ENCODE measurements at places on chromosomes 5 and 9. TPM values are rescaled to one million over a fixed set of nuclear protein-coding genes. Genes with fewer than 3 reads are reported as not detected.

The INSL4 gene
- total RNA-seq: not detected

The C9orf50 gene
- total RNA-seq: not detected

DNA sequence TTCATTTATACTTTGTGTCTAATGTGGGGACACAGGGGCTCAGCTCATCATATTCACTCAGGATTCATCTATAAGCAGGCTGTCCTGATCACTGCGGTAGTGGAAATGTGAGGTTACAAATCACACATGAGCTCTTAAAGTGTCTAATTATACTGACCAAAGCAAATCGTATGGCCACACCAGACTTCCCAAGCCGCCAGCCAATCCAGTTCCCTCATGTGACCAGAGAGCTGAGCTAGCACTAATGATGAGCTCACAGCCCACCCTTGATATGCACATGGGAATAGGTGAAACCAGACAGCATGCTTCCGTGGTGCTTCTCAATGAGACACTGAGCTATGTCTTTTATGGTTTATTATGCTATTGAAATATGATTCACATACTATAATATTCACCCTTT lies 17.6 kb downstream of the ECM2 start:
- DNase-seq: no peak

The ARAP3 gene
- total RNA-seq: 11.8 TPM

- peak; percentile 69 for DNase-seq
These were observed 1.1 kb upstream of the LPAR1 start for GRCh38 chr9:111039231-111039906.

GRCh38 chr5:140423609-140424008 lies 22.0 kb downstream of the ANKHD1 start:
- DNase-seq: no peak

GRCh38 chr5:150358261-150359095 lies 981 bp downstream of the TCOF1 start:
- DNase-seq: peak; percentile 58

GRCh38 chr9:34139477-34140146 lies 13.1 kb upstream of the DCAF12 start:
- DNase-seq: peak; percentile 63

The GMCL2 gene
- not detected for total RNA-seq

- DNase-seq: no peak
These were observed 21.4 kb downstream of the UGCG start for GRCh38 chr9:111917980-111918379.

GRCh38 chr5:96329886-96330529 lies 103.0 kb downstream of the PCSK1 start:
- DNase-seq: no peak

DNA sequence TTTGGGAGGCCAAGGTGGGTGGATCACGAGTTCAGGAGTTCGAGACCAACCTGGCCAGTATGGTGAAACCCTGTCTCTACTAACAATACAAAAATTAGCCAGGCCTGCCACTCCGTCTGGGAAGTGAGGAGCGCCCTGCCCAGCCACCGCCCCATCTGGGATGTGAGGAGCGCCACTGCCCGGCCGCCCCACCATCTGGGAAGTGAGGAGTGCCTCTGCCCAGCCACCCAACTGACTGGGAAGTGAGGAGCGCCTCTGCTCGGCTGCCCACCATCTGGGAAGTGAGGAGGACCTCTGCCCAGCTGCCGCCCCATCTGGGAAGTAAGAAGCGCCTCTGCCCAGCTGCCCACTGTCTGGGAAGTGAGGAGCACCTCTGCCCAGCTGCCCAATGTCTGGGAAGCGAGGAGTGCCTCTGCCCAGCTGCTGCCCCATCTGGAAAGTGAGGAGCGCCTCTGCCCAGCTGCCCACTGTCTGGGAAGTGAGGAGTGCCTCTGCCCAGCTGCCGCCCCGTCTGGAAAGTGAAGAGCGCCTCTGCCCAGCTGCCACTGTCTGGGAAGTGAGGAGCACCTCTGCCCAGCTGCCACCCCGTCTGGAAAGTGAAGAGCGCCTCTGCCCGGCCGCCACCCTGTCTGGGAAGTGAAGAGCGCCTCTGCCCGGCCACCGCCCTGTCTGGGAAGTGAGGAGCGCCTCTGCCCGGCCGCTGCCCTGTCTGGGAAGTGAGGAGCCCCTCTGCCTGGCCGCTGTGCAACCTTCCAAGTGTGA lies 5.3 kb downstream of the ALDH7A1 start:
- no peak for DNase-seq

DNA sequence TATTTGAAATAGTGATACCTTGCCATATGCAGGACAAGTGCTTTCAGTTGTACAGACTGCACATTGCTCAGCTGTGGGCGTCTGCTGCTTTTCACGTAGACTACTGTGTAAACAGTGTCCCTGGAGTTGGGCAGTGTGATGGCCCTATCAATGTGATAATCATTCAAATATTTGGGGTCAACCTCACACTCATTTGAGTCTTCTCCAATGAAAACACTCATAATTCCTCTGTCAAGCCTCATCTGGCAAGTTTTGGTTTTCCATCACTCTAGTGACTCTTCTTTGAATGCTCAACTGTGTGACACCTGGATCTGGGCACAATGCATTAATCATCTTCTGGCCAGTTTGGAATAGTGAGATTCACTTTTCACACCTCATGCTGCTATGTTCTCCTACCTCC lies 64.4 kb downstream of the UGCG start:
- peak; percentile 93 for DNase-seq

DNA sequence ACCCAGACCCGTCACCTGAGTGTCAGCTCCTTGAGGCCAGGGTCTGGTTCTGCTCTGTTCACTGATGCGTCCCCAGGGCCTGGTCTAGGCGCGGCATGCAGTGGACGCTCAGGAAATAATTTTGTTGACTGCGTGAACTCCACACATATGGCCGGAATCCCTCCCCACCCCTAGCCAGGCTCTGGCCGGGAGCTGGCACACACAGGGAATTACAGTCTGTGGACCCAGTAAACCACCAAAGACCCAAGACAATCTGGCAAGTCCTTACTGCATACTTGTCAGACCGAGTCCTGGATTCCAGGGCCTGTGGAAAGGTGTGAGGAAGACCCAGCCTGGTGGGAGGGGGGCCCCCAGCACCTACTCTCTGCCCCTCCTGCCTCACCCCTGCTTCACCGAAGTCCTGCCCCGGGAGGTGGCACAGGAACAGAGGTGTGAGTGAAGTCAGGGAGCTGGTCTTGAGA lies 113.0 kb upstream of the IER5L start:
- no peak for DNase-seq

GRCh38 chr9:108439947-108440346 lies 415.8 kb downstream of the ACTL7B start:
- DNase-seq: no peak

GRCh38 chr9:122065923-122066629 lies 27.0 kb downstream of the TTLL11 start:
- DNase-seq: no peak

GRCh38 chr5:172944741-172945140 lies 14.5 kb upstream of the RPL26L1 start:
- peak; percentile 71 for DNase-seq

All from Caki2 (cell line).